ENCODE measurements at places on chromosomes 5 and 9. TPM values are rescaled to one million over a fixed set of nuclear protein-coding genes. Genes with fewer than 3 reads are reported as not detected.

FOXD4L4 gene
- total RNA-seq = not detected

SHC3 gene
- not detected for total RNA-seq

PCDHA1 gene
- not detected for total RNA-seq

NPDC1 gene
- 55.6 TPM for total RNA-seq

EIF4E1B gene
- not detected for total RNA-seq

TAF11L10 gene
- not detected for total RNA-seq

CARTPT gene
- not detected for total RNA-seq

PCDHGB7 gene
- total RNA-seq = not detected

FAM200C gene
- 0.61 TPM for total RNA-seq

GARNL3 gene
- 4.3 TPM for total RNA-seq

GPR151 gene
- total RNA-seq = not detected

SLC28A3 gene
- total RNA-seq = 0.45 TPM

GRXCR2 gene
- not detected for total RNA-seq

TAF11L5 gene
- not detected for total RNA-seq

DOCK8 gene
- total RNA-seq = 374 TPM

SCAI gene
- total RNA-seq = 13.7 TPM

TAS2R1 gene
- not detected for total RNA-seq

SPATA31A6 gene
- total RNA-seq = not detected

TPPP gene
- total RNA-seq = 0.20 TPM

ADGRD2 gene
- total RNA-seq = not detected

IRX2 gene
- total RNA-seq = not detected

COL15A1 gene
- 0.45 TPM for total RNA-seq

LRRC70 gene
- 1.2 TPM for total RNA-seq

Measured in activated CD8-positive, alpha-beta memory T cell treated with anti-CD3 and anti-CD28 coated beads, Interleukin-2, amount 10 ng/mL, durations not matched to agents 7 days and 5 days (primary cell).